ENCODE measurements at places on chromosomes 2 and 18.

DNA sequence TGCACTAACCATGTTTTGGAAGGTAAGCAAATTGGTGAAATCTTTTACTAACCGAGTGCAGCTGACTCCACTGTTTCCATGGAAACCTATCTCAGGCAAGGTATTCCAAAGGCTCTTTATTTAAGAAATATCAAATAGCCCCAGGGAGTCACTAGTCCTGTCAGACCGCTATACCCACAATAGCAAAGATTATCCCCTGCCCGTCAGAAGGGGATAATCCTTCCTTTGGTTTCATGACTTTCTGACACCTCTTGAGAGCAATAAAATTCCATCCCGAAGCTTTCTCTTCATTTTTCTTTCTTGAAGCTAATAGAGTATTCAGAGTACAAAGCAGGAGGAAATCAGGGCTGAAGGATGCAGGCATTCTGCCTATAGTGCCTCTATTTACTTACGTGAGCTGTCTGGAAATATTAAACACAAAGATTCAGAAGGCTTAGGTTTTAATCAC, 34.7 kb upstream of the MAP2 start:
- peak; percentile 74 for DNase-seq

- no peak for DNase-seq
Measured at GRCh38 chr2:156325688-156326525, 6.6 kb downstream of the NR4A2 start.

- DNase-seq = no peak
Measured at GRCh38 chr2:71129902-71130151, 202 bp downstream of the MCEE start.

DNA sequence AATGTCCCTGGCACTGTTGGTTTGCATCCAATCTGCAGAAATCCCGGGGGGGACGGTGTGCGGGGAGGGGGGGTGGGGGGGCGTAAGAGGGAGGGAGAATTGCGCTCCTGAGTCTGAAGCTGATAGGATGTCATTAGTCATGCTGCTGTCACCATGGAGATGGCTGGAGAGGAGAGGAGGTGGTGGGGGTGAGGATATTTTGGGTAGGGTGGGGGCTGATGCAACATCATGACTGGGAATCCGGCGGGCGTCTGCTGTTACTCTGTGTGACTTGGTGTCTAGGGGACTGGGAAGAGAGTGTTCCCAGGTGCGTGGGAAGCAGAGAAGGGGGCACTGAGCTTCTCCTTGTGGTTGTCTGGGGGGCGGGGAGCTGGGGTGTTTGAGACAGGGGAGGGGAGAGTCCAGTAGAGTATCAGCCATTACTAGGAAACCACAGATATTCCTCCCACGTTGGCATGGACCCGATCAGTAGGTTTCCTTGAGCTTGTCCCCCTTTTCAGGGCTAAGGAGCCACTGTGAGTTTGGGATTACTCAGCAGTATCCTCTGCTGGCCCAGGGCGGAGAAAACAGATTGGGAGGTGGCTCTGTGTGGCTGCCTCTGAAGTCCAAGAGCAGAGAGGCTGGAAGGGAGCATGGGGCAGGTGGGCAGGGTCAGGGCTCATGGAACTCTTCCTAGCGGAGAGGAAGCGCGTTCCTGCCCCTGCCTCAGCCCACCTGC, 18.9 kb downstream of the TET3 start:
- DNase-seq = no peak

DNA sequence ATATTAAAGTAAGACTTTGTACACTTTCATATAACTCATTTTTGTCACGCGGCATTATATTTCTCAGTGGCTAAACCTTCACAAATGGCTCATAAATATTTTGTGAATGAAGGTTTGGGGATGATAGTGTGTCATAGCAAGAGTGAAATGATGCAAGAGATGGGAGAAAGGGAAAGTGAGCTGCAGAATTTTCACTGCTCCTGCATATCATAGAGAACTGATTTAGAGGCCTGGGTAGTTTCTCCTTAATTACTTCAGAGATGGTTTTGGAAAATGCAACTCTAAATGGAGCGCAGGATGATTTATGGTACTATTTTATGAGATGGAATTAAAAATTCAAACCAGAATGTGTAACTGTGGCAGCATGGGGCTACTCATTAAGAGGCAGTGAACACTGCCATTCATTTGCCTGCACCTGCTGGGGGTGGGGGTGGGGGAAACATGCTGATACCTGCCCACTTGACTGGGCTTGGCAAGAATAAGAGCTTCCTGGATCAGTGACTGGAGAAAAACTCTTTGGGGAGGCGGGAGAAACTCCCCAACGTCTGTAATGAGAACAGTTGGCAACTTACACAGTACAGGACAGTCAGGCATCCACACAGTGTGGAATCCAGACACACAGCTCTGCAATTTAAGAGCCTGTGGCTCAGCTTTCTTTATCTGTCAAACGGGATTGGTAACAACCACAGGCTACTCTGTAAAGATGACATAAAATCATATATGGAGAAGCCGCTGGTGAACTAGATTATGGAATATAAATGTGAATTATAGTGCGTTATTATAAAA, 941.9 kb downstream of the SLC4A3 start:
- no peak for DNase-seq

GRCh38 chr2:215828528-215829184, 184.7 kb downstream of the MREG start:
- no peak for DNase-seq

DNA sequence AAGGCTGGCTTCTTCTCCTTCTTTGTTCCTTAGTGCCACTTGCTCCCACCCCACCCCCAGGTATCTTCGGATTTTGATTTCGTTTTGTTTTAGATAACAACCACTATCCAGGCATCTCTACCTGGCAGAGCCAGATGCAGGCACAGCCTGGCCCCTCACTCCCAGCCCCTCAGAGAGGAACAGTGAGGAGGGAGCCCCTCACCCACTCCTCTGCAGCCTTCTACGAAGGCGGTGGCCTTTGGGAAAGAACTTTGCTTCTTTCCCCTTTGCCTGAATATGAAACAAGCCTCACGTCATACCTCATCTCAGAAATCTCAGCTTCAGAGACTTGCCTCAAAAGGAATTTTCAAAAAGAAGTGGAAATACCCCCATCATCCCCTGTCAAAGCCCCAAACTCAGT, 6.3 kb upstream of the CYP26B1 start:
- DNase-seq = no peak

GRCh38 chr2:33388996-33389395, 87.5 kb upstream of the RASGRP3 start:
- DNase-seq = no peak

GRCh38 chr2:74425523-74425922, 4.0 kb downstream of the WDR54 start:
- DNase-seq = no peak

GRCh38 chr2:43073401-43073825, 153.0 kb downstream of the ZFP36L2 start:
- DNase-seq = no peak
